ENCODE measurements at places on chromosomes 13 and 19. TPM values are rescaled to one million over a fixed set of nuclear protein-coding genes. Genes with fewer than 3 reads are reported as not detected.

LRP3 gene
- total RNA-seq = 19.3 TPM

CEACAM20 gene
- total RNA-seq = not detected

LIM2 gene
- total RNA-seq = not detected

NANOS3 gene
- not detected for total RNA-seq

MAP4K1 gene
- total RNA-seq = under 0.01 TPM

ACER1 gene
- 0.52 TPM for total RNA-seq

R3HDM4 gene
- 30.8 TPM for total RNA-seq

FFAR3 gene
- not detected for total RNA-seq

CD70 gene
- total RNA-seq = 1.0 TPM

PCCA gene
- total RNA-seq = 229 TPM

PSG2 gene
- not detected for total RNA-seq

MIPEP gene
- 13.6 TPM for total RNA-seq

SYT5 gene
- total RNA-seq = not detected

NOP53 gene
- 93.9 TPM for total RNA-seq

ZNF471 gene
- total RNA-seq = 2.6 TPM

DBP gene
- 6.8 TPM for total RNA-seq

ELANE gene
- total RNA-seq = 0.52 TPM

NTF4 gene
- not detected for total RNA-seq

NFKBIB gene
- total RNA-seq = 4.7 TPM

SBSN gene
- total RNA-seq = not detected

PTGIR gene
- 3.1 TPM for total RNA-seq

HRC gene
- 78.3 TPM for total RNA-seq

FGF22 gene
- total RNA-seq = not detected

ZNF486 gene
- total RNA-seq = 8.4 TPM

LPAR6 gene
- 22.4 TPM for total RNA-seq

SELENOW gene
- total RNA-seq = 450 TPM

CBY2 gene
- not detected for total RNA-seq

ZNF135 gene
- 10.4 TPM for total RNA-seq

CEBPA gene
- 17.2 TPM for total RNA-seq

PSPN gene
- 1.0 TPM for total RNA-seq

CYP2A6 gene
- not detected for total RNA-seq

SHFL gene
- 5.2 TPM for total RNA-seq

LCP1 gene
- 25.6 TPM for total RNA-seq

TMEM221 gene
- 0.52 TPM for total RNA-seq

TMEM205 gene
- 52.7 TPM for total RNA-seq

CDX2 gene
- total RNA-seq = not detected

CAPNS1 gene
- total RNA-seq = 195 TPM

KIR2DL3 gene
- total RNA-seq = not detected

PSG3 gene
- total RNA-seq = not detected

CIC gene
- 10.4 TPM for total RNA-seq

CBARP gene
- not detected for total RNA-seq

FUT2 gene
- total RNA-seq = not detected

ATP4A gene
- not detected for total RNA-seq

TDRD12 gene
- 1.6 TPM for total RNA-seq

ANGPTL8 gene
- 3.1 TPM for total RNA-seq

STOML3 gene
- total RNA-seq = under 0.01 TPM

QPCTL gene
- total RNA-seq = 2.6 TPM

VSTM2B gene
- not detected for total RNA-seq

CLDND2 gene
- total RNA-seq = not detected

ZNF85 gene
- 14.6 TPM for total RNA-seq

SOX1 gene
- total RNA-seq = not detected

SLC8A2 gene
- total RNA-seq = under 0.01 TPM
